ENCODE measurements at places on chromosomes 2 and 18.

DNA sequence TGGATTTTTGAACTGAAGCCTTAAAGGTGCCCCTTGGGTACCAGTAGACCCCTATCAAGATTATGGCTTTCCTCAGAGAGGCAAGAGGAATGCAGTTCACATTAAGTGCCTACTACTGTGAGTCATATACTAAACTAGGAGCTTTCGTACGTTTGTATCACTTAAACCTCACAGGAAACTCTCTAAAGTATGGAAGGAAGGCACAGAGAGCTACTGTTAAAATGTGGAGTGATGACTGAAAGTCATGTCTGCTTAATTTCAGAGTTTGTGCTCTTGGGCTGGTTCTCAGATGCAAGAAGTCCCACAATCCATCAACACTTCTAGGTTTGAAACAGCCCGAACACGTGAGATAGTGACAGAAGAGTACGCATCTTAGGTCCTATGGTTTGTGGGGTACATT, 4.7 kb downstream of the PLCL1 start:
- no peaks in the 10 kb centered on the region for H3K27me3 ChIP-seq
- H3K4me3 ChIP-seq = no peak overlapping the region
- H3K4me1 ChIP-seq = peaks cover 29% of the 10 kb centered on the region
- no peak overlapping the region for H3K27ac ChIP-seq

DNA sequence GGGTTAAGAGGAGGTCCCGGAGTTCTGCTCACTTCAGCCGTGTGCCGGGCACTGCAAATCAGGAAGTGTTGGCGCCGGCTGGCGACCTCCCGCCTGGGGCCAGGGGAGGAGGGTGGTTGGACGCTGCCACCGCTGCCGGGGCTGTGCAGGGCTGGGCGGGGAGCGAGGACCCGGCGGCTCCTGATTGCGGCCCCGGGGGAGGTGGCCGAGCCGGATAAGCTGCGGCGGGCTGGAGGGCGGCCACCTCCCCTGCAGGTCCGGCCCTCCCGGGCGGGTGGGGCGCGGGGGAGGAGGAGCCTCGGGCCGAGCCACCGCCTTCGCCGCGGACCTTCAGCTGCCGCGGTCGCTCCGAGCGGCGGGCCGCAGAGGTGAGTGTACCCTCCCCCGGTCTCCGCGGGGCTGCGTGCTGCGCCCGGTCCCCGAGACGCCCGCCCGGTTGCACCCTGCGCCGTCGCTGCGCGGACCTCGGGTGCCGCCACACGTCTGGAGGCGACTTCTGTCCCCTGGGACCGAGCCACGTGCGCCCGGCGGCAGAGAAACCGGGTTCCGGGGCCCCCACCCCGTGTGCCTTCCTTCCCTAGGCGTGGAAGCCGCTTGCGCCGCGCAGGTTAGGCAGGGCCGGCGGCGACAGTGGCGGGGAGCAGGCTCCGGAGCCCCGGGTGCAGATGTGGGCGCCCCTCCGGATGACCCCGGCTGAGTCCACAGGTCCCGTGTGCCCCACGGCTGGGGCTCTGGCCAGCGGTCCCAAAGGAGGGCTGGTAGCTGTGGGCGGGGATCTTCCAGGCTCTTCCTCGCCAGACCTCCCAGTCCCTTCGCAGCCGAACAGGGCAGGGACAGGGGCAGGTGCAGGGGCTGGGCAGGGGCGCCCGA, at the start of gene STEAP3:
Gene STEAP3, plus strand, starts transcription at position 314 of the 870 bp plus-strand sequence. CDS start 7,179 bp downstream, outside the sequence.
- peaks cover 14% of the 10 kb centered on the region for H3K27me3 ChIP-seq
- H3K27ac ChIP-seq = no peak within 1 kb of the TSS
- peaks cover 22% of the 10 kb centered on the region for H3K4me1 ChIP-seq

DNA sequence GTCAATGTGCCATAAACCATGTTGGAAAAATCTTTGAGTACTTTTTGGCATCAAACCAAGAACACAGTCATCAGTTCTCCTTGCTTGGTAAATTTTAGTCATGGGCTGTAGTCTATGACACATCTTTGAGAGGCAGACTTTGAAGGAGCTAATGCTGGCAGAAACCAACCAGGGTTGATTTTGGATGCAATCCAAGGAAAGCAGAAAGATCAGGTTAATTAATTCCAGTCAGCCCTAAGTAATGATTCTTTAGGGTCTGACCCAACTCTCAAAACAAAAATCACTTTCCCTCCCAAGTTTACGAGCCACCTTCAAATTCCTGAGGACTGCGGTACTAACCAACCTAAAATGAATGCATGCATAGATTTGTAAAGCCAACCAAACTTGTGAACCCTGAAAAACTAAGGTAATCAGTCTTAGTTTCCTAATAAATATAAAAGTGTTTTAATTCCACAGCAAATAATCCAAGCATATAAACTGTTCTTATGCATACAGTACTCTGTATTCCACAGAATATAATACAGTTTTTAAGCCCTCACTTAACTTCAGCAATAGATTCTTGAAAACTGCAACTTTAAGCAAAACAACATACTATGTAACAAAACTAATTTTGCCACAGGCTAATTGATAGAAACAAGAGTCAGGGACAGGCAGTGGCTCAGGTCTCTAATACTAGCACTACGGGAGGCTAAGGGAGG, 22.0 kb downstream of the AP1S3 start:
- H3K27me3 ChIP-seq = no peaks in the 10 kb centered on the region
- no peak overlapping the region for H3K4me3 ChIP-seq
- DNase-seq = peak; percentile 11

DNA sequence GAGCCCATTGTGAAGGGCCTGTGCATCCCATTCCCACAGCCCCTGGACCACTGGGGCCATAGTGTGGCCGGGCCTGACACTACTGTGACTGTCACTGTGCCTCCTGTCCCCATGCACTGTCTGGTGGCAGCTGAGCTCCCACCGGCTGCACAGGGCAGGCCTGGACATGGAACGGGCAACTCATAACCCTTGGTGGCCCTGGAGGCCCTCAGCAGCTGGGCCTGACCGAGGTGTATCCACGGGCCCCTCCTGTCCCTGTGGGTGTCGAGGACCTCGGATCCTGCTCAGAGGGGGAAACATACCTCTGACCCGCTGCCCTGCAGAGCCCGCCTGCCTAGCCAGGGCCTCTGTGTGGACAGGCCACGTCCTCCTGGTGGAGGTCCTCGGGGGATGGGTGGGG, 7.8 kb upstream of the GAL3ST2 start:
- DNase-seq = no peak
- H3K27ac ChIP-seq = no peak overlapping the region
- no peaks in the 10 kb centered on the region for H3K27me3 ChIP-seq
- H3K4me3 ChIP-seq = no peak overlapping the region

GRCh38 chr2:150159300-150159699, 328.2 kb downstream of the RND3 start:
- DNase-seq = no peak
- no peaks in the 10 kb centered on the region for H3K4me1 ChIP-seq
- H3K27me3 ChIP-seq = no peaks in the 10 kb centered on the region
- H3K4me3 ChIP-seq = no peak overlapping the region

DNA sequence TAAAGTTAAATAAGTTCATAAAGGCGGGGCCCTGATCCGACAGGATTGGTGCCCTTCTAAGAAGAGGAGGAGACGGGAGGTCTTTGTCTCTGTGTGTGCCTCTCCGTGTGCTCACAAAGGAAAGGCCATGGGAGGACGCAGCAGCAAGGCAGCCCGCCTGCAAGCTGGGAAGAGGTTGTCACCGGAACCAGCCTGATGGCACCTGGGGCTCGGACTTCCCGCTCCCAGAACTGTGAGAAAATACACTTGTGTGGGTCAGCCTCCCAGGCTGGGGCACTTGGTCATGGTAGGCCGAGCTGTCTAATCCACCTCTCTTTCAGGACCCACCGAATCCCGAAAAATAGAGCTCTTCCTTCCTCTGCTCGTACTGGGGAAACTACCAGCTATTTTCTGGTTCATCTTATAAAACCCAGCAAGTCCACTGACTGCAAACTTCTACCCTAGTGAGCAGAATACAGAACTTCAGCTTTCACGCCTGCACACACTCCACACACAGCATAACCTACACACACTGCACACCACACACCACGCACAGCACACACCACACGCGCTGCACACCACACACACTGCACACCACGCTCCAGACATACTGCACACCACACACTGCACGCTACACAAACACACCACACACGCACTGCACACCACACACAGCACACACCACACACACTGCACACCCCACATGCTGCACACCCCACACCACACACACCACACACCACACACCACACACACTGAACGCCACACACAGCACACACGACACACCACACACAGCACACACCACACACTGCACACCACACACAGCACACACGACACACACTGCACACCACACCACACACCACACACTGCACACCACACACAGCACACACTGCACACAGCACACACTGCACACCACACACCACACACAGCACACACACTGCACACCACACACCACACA, 58.1 kb downstream of the ASB1 start:
- H3K36me3 ChIP-seq = no peaks in the 10 kb centered on the region
- H3K4me1 ChIP-seq = no peaks in the 10 kb centered on the region
- no peak overlapping the region for H3K27ac ChIP-seq
- DNase-seq = no peak

DNA sequence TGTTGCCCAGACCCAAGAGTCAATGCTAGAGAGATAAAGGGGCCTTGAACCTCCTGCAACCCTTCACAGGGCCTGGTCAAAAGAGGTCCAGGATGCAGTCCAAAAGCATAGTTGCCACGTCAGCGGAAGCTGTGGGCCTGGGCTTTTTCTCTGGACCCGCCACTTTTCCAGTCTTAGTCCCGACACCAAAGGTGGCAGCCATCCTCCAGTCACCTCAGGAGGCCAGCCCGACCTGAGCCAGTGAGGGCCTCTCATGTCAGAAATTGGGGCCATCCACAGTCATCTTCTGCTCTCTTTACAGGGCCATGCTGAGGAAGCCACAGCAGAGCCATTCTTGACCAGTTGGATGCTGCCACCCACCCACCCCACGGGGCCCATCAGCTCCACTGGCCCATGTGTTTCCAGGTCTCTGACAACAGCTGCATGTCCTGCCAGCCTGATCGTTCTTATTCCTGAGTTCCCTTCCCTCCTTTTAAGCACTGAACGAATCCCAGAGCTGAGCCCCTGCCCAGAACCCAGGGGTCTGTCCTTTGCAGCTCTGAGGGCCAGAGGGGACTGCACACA, 34.1 kb upstream of the KLHL29 start:
- H3K27me3 ChIP-seq = peaks cover 19% of the 10 kb centered on the region
- no peak for DNase-seq
- no peaks in the 10 kb centered on the region for H3K36me3 ChIP-seq
- H3K4me3 ChIP-seq = no peak overlapping the region

GRCh38 chr2:35821675-35822074, 533.9 kb upstream of the CRIM1 start:
- no peaks in the 10 kb centered on the region for H3K4me1 ChIP-seq
- DNase-seq = no peak
- no peak overlapping the region for H3K27ac ChIP-seq
- no peak overlapping the region for H3K4me3 ChIP-seq
- H3K36me3 ChIP-seq = no peaks in the 10 kb centered on the region

DNA sequence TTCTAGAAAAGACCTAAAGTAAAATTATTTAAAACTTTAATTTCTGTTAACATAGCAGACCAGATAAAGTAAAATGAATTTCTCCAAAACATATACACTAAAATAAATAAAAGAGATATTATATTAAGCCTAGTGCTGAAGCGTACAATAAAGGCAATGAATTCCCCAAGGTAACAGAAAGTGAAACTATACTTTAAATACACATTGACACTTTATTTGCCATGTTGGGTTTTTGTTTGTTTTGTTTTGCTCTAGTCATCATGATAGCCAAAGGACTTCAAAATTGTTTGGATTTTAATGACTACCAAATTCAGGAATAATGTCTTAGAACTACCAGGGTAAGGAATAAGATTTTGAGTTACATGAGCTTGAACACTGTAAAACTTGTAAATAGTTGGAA, 413.3 kb downstream of the LRRTM4 start:
- no peaks in the 10 kb centered on the region for H3K27me3 ChIP-seq
- no peaks in the 10 kb centered on the region for H3K4me1 ChIP-seq
- DNase-seq = no peak
- no peak overlapping the region for H3K4me3 ChIP-seq
- H3K36me3 ChIP-seq = no peaks in the 10 kb centered on the region
- no peak overlapping the region for H3K27ac ChIP-seq

DNA sequence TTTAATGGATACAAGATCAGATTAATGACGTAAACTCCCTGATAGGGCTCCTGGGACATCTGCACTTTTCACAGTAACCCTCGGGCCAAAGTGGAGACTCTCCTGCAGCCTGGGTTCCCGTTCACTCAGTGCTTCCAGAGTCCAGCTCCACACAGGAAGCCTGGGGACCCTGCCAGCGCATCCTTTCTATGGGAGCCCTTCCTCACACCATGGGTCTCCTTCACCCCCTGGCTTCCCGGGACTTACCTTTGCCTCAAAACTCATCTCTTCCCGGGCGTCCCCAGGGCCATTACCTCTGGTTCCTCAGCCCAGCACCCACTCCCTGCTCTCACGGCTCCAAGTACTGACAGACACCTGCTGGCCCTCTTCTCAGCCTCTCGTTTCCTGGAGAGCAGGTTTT, 40.7 kb upstream of the KLF11 start:
- no peak overlapping the region for H3K27ac ChIP-seq
- H3K4me1 ChIP-seq = peaks cover 10% of the 10 kb centered on the region
- H3K4me3 ChIP-seq = no peak overlapping the region
- H3K36me3 ChIP-seq = no peaks in the 10 kb centered on the region

Data from CD14-positive monocyte (primary cell).